ENCODE measurements at places on chromosomes 4 and X.

DNA sequence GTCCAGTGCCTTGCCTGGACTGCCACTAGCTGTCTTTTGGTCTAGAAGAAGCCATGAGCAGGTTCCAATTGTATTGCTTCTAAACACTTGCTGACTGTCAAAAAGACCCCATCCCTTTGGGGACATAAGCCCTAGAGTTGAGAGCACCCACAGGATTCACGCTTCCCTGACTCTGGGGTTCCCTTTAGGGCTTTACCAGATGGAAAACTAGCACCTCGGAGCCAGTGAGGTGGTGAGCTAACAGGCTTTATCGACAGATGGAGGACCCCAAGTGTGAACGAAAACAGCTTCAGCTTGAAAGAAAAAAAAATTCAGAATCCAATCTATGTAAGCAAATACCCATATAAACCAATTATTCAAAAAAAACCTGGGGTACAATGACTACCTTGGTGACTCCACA, 90.8 kb downstream of the NAA11 start:
- DNase-seq, result no peak

- DNase-seq, result no peak
These were observed 593.2 kb downstream of the ZNF674 start for GRCh38 chrX:45952030-45952429.

GRCh38 chr4:52638717-52639116, 20.4 kb downstream of the USP46 start:
- DNase-seq, result no peak

GRCh38 chrX:75045369-75045768, 110.7 kb downstream of the ABCB7 start:
- no peak for DNase-seq

DNA sequence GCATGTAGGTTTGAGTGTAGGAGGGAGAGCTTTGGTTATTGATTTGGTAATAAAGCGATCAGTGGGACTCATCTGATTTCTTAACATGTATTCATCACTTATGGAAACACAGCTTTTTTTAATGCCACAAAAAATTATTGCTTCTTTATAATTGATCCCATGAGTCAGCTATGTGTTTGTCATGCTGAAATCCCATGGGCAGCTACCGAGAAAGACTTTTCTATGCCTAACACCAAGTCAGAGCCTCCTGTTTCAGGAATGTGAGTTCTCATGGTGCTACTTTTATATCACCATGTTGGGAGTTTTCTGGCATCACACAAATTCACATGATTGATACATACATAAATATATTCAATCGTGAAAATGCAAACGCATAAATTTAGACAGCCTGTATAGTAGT, 165.7 kb downstream of the RAPGEF2 start:
- DNase-seq, result no peak

DNA sequence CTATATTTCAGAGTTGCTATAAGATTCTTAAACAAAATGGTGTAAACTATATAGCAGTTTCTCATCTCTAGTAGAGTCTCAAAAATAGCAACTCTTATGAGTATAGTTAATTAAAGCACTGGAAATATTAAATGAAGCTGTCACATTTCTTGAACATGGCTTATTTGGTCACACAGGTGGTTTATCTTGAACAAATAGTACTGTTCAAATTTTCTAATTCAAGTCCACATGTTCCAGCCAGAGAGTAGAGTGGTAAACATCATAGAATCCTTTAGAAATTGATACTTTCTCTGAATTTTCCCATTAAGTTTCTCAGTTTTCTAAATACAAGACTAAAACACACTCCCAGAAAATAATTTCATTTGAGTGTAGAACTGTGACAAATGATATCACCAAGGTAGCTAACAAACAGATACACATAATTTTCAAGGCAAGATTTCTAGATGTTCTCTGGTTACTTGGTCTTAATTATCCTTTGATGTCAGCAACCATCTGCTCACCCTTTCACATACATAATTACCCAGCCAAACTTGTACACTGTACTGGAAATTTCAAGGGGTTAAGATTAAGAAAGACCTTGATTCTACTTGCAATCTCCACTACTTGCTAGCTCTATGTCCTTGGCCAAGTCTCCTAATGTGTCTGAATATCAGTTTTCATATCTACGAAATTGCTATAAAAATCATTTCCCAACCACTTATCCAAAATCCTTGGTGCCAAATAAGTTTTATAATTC, 24.3 kb upstream of the PAK3 start:
- DNase-seq, result no peak

GRCh38 chrX:16745659-16746058, 26.2 kb downstream of the SYAP1 start:
- no peak for DNase-seq

DNA sequence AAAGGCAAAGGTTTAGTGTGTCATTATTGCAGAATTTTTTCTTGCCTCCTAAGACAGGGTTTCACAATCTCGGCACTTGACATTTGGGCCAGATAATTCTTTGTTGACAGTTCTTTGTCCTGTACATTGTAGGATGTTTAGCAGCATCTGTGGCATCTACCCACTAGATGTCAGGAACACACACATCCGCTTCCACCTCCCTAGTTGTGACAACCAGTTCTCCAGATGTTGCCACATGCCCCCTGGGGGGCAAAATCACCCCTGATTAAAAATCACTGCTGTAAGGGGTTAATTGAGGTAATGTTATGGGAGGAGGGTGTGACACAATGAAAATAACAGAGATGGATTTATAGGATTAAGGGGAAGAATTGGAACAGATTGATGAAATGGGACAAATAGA, 75.3 kb downstream of the HMGB2 start:
- DNase-seq, result no peak

GRCh38 chr4:77159806-77160205, 2.8 kb downstream of the CCNG2 start:
- DNase-seq, result no peak

DNA sequence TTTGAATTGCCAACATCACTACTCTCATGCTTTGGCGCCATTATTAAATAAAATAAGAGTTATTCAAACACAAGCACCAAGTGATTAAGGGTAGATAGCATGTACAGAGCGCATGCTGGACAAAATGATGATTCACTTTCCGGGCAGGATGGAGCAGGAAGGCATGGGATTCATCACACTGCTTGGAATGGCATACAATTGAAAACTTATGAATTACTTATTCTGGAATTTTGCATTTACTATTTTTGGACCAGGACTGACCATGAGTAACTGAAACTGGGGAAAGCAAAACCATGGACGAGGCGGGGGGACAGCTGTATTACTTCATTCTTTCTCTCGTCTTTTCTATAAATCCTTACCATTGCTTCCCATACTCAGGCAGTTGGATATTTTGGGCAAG, 28.5 kb upstream of the FGF5 start:
- DNase-seq, result no peak

- no peak for DNase-seq
These were observed 28.9 kb downstream of the TMPRSS11E start for GRCh38 chr4:68476191-68476590.

DNA sequence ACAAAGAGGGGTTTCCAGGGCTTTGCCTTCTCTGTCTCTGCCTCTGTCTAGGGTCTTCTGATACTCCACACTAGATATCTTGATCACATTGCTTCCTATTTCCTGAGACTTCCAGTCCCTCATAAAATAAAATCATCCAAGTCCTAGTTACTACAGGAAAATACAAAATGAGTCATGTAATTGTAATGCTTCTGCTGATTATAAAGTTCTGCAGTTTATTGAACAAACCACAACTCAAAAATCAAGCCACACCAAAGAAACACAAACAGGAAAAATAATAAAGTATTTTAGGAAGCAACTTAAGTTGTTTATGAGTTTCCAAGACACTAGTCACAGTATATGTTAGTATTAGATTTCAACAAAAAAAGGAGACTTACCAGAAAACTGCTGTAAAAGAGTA, 695.1 kb upstream of the GALNTL6 start:
- DNase-seq, result no peak

- no peak for DNase-seq
These were observed 30.7 kb downstream of the SYAP1 start for GRCh38 chrX:16750136-16750535.

DNA sequence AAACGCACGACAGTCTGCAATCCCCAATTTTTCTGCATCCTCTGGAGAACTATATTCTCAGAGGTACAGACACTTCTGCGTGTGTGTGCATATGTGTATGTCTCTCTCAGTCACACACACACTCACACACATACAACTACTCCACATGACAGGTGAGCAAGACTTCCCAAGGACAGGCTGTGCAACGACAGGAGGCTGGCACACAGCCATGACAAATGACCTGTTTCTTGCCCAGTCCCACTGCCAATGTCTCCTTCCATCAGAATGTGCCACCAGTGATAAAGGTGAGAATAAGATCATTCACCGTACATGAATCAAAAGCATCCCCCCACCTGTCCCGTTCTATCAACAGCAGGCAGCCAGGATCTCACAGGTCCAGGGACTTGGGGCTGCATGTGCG, 52.4 kb downstream of the PPP2R2C start:
- DNase-seq, result no peak

DNA sequence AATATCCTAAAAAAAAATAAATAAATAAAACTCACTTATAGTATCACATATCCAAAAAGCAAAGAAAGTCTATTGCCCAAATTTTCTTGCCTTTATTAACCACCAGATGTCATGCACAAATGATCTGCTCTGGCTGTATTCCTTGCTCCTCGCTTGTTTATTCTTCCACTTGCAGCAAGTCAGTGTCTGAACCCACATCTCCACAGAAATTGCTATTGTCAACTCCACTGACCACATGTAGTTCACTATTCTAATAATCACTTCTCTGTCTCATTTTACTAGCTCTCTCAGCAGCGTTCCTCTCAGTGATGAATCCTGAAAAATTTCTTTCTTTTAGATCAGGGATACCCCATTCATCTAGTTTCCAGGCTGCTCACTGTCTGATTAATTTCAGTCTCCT, 29.3 kb upstream of the CXXC4 start:
- DNase-seq, result no peak

DNA sequence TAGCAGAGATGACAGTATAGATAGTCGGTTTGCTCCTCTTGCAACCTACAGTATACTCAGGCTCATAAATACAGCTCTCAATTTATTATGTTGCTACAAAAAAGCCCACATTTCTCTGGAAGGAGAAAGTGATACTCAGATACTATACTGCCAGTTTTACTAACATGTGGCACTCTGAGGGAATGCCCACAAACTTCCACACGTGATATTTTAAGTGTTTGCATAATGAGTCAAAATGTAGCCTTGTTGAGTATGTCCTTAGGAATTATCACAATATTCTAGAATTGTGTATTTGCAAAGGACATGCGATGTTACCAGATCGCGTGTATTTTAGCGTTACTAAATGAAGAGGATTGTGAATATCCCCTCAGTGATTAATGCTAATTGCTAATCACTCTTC, 929.1 kb downstream of the STIM2 start:
- DNase-seq, result no peak

DNA sequence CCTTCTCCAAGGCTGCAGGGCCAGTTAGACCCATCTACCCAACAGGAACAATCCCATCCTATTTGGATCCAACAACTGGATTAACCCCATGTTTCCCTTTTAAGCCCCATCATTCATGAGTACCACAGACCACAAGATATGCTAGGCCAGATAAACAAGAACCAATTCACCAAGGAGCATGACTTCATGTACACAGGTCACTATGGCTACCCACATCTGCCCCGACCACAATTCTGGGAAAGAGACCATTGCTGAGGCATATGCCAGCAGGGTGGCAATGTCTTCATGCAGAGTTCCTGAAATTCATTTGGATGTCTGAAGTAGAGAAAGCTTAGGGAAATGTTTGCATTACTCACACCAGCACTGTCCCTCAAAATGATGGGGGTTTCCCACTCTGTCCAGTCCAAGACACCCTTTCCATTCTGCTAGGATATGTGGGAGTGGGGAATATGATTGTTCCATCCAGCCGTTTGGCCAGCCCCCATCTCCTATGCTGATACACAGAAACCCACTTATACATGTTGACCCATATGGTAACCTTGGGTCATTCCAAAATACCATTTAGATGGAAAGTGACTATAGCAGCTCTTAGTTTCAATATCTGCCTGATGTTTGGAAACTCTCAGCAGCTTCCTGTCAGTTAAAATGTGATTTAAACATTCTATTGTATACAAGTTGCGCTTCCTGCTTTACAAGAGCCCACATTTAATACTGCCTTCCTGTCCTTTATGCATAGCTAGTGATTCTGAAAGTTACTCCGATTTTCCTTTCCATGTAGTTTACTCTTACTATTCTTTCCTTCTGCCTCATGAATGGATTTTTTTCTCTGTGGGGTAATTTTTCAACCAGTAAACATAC, 129.0 kb downstream of the AMMECR1 start:
- no peak for DNase-seq

DNA sequence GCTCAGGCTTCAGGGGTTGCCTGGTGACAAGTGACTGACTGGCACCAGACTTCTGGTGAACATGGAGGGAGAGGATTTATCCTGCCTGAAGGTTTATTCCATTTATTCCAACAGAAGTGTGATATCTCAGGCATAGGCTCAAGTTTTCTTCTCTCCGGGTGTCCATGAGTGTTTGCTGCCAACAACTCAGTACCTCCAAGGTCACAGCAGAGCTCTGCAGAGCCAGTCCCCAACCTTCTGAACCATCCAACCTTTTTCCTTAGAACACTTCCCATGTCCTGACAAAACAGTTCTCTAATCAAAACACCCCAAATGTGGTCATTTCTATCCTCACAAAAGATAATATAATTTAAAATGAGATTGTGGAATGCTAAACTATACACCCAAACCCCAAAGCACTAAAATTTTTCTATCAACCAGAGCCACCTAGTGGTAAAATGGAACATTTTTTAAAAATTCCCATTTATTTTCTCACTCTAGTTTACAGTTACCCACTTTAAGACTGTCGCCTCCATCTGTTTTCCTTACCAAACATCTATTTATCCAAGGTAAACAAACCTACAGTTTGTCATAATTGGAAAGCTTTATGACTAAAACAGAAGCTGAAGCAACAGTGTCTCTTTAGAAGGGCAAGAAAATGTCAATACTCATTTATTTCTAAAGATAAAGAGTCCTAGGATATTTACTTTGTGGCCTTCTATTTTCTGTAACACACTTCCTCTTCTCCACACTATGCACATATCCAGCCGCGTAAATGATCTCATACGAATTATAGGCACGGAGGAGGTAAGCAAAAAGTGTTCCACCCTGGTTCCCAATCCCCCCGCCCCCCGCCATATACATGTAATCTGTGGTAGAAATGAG, 39.5 kb downstream of the TMEM154 start:
- DNase-seq, result no peak

- DNase-seq, result no peak
These were observed 66.7 kb downstream of the RBMX2 start for GRCh38 chrX:130468395-130468923.

- no peak for DNase-seq
These were observed 235.4 kb upstream of the FGF13 start for GRCh38 chrX:138946926-138947325.
